ENCODE measurements at places on chromosomes 3 and 15.
A peak's percentile ranks its signal among the peaks of the same experiment; 100 is the strongest.

- no peak for DNase-seq
Measured at GRCh38 chr3:124652009-124652408, 78.2 kb upstream of the UMPS start.

GRCh38 chr3:30513374-30514152 is 92.8 kb upstream of the TGFBR2 start:
- DNase-seq: no peak

GRCh38 chr15:56495053-56495452 is 30.1 kb upstream of the MNS1 start:
- DNase-seq: no peak

- DNase-seq: peak; percentile 29
Measured at GRCh38 chr3:111691293-111691909, 96.3 kb upstream of the ZBED2 start.

- DNase-seq: no peak
Measured at GRCh38 chr3:184171562-184171961, 3.1 kb upstream of the AP2M1 start.

Measured in NCI-H2081 treated with DMSO at 0.1 percent for 48 hours (cell line).